H7 (cell line): ENCODE measurements at places on chromosomes 3 and 15. TPM values are rescaled to one million over a fixed set of nuclear protein-coding genes. Genes with fewer than 3 reads are reported as not detected.

The ZDHHC23 gene
- 4.4 and 6.4 TPM in 2 replicates for total RNA-seq

The MKRN3 gene
- not detected in 2 replicates for total RNA-seq

The EPHB1 gene
- 0.48 and 3.3 TPM in 2 replicates for total RNA-seq

The GRK7 gene
- 0.04 TPM in 1 of 2 replicates, not detected in the other for total RNA-seq

The CAV3 gene
- not detected in 2 replicates for total RNA-seq

The ADPRH gene
- total RNA-seq, result 0.96 and 2.9 TPM in 2 replicates

The ULK3 gene
- 20.9 and 30.4 TPM in 2 replicates for total RNA-seq

The FOXB1 gene
- 25.0 and 32.7 TPM in 2 replicates for total RNA-seq

The C3orf33 gene
- 1.9 and 2.9 TPM in 2 replicates for total RNA-seq

The SNTN gene
- not detected in 2 replicates for total RNA-seq

The CCR8 gene
- 0.15 TPM in 1 of 2 replicates, not detected in the other for total RNA-seq

The MESP2 gene
- total RNA-seq, result 2.0 TPM in 2 replicates

The GPR27 gene
- total RNA-seq, result 10.1 and 11.6 TPM in 2 replicates

The ALG1L2 gene
- total RNA-seq, result 1.3 and 1.7 TPM in 2 replicates

The EXOG gene
- total RNA-seq, result 3.5 and 5.6 TPM in 2 replicates

The CFAP100 gene
- 0.24 and 1.5 TPM in 2 replicates for total RNA-seq

The IREB2 gene
- total RNA-seq, result 37.6 and 49.9 TPM in 2 replicates

The ADGRG7 gene
- not detected in 2 replicates for total RNA-seq

The SNX33 gene
- 13.3 and 14.3 TPM in 2 replicates for total RNA-seq

The TGM4 gene
- 0.11 TPM in 1 of 2 replicates, not detected in the other for total RNA-seq

The PLCL2 gene
- 1.9 and 3.3 TPM in 2 replicates for total RNA-seq

The TYRO3 gene
- total RNA-seq, result 65.8 and 72.6 TPM in 2 replicates

The CD200R1 gene
- 0.18 and 0.38 TPM in 2 replicates for total RNA-seq

The POC1A gene
- 25.1 and 26.4 TPM in 2 replicates for total RNA-seq

The TMEM207 gene
- total RNA-seq, result not detected in 2 replicates

The IP6K2 gene
- 93.8 and 107 TPM in 2 replicates for total RNA-seq

The UMPS gene
- total RNA-seq, result 34.8 and 48.1 TPM in 2 replicates

The PROS1 gene
- 6.5 and 7.5 TPM in 2 replicates for total RNA-seq

The DUOXA2 gene
- not detected in 2 replicates for total RNA-seq

The GP5 gene
- total RNA-seq, result not detected in 2 replicates

The CNTN4 gene
- total RNA-seq, result 1.00 and 2.3 TPM in 2 replicates
